ENCODE measurements at places on chromosomes 3 and 15.

GRCh38 chr3:118262800-118263402 lies 771.7 kb downstream of the IGSF11 start:
- DNase-seq: no peak

GRCh38 chr15:50219820-50220219 lies 37.8 kb downstream of the SLC27A2 start:
- peak; percentile 8 for DNase-seq

- no peak for DNase-seq
These were observed 69.1 kb downstream of the MECOM start for GRCh38 chr3:169594402-169594801.

DNA sequence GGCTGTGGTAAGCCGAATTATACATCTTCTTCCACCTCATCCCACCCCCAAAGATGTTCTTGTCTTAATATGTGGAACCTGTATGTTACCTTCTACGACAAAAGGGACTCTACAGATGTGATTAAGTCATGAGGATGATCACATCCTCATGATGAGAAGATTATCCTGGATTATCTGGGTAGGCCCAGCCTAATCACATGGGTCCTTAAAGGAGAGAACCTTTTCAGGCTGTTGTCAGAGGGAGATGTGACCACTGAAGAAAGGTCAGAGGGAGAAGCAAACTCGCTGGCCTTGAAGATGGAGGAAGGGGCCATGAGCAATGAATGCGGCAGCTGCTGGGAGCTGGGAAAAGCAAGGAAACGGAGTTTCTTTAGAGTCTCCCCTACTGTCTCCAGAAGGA lies 12.9 kb upstream of the SCG3 start:
- no peak for DNase-seq

- peak; percentile 41 for DNase-seq
These were observed 133.4 kb upstream of the WNT5A start for GRCh38 chr3:55620351-55621025.

- DNase-seq: peak; percentile 72
These were observed 171.1 kb upstream of the CCDC54 start for GRCh38 chr3:107206141-107206540.

DNA sequence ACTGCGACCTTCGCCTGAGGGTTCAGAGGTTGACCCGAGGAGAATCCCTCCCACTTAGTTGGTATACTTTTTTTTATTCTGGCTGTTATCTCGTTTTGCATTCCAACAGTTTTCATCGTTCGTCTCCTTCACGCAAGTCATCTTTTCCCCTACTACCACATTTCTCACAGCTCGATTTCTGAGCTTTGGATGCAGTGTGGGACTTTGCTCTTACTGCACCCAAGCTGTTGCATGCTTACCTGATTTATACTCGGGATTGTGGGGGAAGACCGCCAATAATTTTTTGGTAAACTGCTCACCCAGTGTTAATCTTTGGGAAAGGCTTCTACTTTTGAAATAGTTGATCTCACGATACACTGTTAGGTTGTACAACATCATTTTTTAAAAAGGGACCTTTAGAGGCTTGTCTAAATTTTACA lies 702 bp downstream of the TBC1D23 start:
- DNase-seq: no peak

DNA sequence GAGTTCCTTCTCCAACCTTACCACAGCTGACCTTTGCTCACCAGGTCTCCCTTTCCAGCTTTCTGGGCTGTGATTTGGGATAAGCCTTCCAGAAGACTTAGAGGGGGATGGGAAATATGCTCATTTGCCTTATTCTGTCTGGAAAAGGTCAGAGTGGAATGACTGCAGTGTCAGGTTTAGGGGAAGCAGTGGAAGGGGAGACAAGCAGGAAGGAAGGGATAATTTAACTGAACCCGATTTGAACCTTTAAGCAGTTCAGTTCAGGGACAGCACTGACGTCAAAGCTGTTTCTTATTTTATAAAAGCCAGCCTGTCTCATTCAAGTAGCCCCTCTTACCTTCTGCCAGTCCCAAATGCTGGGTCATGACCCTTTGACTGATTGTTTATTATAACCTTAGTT lies 418.4 kb upstream of the RARB start:
- DNase-seq: no peak

- DNase-seq: peak; percentile 86
These were observed 123.4 kb upstream of the MEF2A start for GRCh38 chr15:99442252-99442897.

DNA sequence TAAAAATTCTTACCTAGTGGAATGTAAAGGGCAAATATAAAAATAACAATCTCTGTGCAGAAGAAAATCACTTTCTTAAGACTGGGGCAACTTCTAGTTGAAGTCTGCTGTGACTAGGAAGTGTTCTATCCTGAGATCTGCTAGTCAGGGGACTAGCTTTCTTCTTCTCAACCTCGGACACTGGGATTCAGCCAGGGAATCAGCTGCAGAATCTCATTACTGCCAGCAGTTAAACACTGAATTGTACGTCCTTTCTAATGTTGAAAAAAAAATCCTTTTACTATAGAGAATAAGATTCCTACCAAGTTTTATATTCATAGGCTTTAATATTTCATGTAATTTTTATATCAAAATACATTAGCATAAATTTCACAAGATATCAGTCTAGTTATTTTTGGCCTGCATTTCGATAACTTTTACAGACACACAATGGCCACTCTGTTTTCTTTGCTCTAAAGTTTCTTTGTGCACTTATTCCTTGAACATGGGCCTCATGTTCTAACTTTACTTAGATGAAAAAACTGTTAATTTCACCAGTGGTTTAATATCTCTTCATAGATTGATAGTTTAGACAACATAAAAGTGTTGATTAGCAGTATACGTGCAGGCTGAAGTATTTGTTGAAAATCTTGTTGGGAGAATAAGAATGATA lies 2.6 kb upstream of the NEO1 start:
- DNase-seq: no peak

- DNase-seq: no peak
These were observed 47.8 kb downstream of the CCDC54 start for GRCh38 chr3:107425033-107425432.

DNA sequence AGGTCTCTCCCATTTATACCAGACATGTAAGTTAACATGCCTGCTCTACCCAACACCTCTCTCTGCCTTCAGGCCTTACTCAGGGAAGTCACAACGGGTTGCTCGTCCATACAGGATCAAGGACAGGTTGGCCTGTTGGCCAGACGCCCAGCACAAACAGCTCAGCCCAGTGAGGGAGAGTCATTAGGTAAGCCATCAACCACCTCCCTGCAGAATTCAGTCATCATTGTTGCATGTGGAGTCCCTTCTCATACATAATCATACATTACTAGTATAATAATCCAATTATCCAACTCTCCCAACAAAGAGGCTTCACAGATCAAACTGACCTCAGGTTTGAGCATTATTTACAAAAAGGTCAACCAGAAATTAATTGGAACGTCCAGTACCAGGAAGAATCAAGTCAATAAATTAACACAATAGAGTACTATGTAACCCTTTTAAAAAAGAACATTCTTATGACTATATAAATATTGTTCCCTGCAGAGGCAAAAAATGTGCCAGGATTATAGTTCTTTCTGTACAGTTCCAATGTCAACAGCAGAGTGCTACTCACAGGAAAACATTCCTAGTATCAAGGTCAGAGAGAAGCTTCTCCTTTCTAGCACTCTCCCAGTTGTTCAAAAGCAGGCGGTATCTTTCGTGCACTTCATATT lies 33.2 kb downstream of the HOMER2 start:
- no peak for DNase-seq

- no peak for DNase-seq
These were observed 36.8 kb upstream of the NAALADL2 start for GRCh38 chr3:174822320-174822719.

- DNase-seq: no peak
These were observed 182.8 kb downstream of the CD47 start for GRCh38 chr3:107907996-107908395.
